Activated CD4-positive, alpha-beta T cell treated with anti-CD3 and anti-CD28 coated beads, Interleukin-2, amount 50 U/mL, for 48 hours (primary cell): ENCODE measurements at places on chromosomes 4 and X.
A peak's percentile ranks its signal among the peaks of the same experiment; 100 is the strongest.

- no peak for DNase-seq
These were observed 1.6 kb downstream of the METAP1 start for GRCh38 chr4:98997166-98997565.

- DNase-seq, result no peak
These were observed 27.5 kb downstream of the YY2 start for GRCh38 chrX:21883258-21883657.

DNA sequence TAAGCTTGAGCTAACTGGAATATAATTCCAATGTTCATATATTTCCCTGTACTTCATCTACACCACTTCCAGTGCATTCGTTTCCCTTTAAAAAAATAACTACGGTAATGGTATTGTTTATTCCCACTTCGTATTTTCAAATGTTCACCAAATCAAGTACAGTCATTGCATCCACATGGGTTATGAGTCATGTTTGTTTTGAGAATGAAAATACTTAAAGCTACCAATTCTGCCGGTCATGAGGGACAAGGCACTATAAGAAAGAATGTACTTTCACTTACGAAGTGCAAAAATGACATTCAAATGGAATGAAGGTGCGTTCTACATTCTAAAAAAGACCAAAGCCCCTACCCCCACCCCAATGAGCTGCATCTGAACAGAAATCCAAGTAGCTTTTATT lies 174.4 kb upstream of the FGF13 start:
- no peak for DNase-seq

DNA sequence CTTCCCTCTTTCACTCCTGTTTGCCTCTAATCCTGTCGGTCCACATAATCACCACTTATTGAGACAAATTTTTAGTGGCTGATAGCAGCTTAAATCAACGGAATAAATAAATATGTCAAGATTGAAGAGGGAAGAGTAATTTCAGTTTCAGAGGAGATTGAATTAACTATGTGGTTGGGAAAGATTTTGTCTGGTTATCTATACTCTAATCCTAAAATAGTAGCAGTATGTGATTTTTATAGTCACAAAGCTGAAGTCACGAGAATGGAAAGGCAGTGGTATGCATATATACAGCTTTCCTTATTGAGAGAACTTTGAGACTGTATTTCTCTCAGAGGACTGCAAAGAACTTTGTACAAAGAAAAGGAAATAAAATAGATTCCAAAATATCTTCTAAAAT lies 493.3 kb downstream of the FAT4 start:
- DNase-seq, result no peak

- DNase-seq, result no peak
These were observed 1048.2 kb downstream of the TECRL start for GRCh38 chr4:63361066-63361465.

GRCh38 chr4:46844325-46844917 lies 64.6 kb downstream of the COX7B2 start:
- peak; percentile 47 for DNase-seq

DNA sequence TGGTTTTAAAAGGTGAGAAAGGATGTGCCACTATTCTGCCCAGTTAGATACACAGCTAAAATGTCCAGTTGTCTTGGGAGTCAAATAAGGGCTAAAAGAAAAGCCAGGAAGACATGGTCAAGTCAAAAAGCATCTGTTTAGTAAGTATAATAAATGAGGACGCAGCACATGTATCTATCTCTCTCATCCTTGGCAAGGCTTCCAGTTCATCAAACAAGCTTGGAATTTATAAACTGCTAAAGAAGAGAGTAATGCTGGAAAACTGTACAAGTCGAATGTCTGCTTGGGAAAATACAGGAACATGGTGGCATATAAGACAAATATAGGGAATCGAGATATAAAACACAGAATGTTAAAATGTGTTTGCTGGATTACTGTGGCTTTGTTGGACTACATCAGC lies 106.7 kb downstream of the GPC3 start:
- no peak for DNase-seq

- no peak for DNase-seq
These were observed 1752.7 kb downstream of the PCDH7 start for GRCh38 chr4:32472918-32473317.

- DNase-seq, result no peak
These were observed 176.7 kb downstream of the SLC39A8 start for GRCh38 chr4:102168580-102168979.

DNA sequence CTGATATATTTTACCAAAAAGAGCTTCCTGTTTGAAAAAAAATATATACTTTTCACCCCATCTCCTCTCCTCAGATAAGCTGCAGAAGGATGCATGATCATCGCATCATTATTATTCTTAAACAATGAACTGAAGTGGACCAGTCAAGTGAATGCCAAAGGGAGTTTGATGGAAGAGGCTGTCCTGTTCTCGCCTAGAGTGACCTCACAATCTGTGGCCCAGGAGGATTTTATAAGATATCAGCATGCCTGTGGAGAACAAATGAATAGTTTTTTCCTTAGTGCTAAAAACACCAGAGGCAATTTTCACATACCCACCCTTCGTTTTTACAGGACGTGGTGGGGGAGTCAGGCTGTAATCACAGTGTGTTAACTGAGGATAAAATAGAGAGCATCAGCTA lies 112.7 kb downstream of the USP46 start:
- DNase-seq, result no peak

DNA sequence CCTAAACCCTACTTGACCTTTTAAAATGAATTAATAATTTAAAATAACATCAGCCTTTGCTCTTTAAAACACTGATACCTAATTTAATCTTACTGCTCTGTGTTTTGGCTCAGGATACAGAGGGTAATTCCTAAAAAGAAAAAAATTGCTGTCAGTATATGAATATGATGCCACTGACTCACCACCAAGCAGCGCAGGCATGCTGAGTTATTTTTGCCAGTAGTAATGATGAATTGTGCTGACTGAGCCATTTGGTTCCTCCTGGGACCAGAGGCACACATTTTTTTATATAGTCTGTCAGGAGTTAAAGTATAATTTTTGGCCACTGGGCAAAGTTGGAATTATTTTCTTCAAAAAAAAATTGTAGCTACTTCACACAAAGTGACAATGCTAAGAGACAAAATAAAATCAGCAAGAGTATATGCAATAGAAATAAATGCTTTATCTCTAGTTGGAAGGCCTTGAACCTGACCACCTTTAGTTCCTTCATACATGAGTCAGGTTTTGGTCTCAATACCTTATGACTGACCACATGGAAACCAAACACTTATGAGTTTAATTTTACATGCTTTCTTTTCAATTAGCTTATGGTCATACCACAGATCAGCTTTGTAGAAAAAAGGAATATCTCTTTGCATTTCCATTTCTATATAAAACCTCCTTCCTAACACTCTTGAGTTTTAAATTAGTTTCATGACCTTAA lies 115.1 kb downstream of the PPP3CA start:
- DNase-seq, result peak; percentile 13
